Ammon's horn (tissue), 1 donor: ENCODE measurements at places on chromosomes 3 and 15.

- DNase-seq: no peak
Observed at GRCh38 chr3:149620291-149621020, 37.4 kb downstream of the WWTR1 start.

DNA sequence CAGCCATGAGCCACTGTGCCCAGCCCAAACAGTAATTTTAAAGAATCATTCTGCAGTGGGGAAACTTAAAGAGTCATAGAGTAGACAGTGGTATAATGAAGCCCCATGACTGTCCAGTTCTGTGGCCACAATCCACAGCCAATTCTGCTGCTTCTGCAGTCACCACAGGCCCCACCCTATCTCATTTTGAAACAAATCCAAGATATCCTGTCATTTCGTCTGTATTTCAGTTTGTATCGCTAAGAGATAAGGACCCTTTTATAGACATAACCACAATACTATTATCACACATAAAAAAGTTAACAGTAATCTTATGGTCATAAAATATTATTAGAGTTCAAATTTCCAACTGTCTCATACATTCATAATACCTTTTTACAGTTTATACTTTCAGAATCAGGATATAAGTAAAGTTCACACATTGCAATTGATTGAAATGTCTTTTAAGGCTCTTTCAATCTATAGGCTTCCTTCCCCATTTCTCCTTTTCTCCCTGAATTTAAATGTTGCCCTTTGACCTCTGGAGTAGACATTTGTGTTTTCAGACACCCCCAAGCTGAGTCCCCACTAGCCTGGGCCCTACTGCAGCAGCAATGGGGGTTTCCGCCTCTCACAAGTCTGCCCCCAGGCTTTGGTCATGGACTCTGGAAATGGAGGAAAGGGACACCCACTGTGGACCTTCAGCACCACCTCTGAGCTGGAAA, 4.2 kb upstream of the NUP210 start:
- DNase-seq: no peak

- DNase-seq: no peak
Observed at GRCh38 chr15:33104212-33104611, 90.3 kb downstream of the FMN1 start.

DNA sequence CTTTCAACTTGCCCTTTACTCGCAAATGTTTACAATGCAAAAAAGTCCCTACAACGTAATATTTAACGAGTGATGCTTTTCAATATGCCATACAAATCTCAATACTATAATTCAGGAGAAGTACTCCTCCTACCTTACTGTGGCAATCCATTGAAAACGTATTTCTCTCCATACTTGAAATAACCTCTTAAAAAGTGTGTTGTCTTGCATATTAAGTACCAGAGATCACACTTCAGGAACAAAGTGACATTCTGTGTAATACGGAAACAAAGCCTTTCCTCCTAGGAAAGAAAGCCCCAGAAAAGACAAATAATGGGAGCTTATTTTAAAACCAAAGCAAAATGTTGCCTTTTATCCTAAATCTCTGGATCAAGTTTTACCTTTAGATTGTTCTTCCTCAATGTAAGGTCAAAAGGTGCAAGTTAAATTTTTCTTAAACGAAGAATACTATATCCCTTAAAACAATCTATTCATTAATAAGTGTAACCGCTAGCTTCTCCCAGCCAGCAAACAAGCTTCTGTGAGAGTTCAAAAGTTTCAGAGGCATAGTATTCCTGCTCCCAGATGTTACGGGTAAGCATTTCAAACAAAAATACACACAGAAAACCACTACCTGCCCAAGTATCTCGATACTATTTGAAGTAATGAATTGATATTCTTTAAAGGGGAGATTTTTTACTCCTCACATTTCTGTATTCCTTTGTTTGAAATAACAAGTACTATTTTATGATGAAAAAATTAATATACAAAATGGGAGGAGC, 1.7 kb downstream of the TJP1 start:
- DNase-seq: no peak

DNA sequence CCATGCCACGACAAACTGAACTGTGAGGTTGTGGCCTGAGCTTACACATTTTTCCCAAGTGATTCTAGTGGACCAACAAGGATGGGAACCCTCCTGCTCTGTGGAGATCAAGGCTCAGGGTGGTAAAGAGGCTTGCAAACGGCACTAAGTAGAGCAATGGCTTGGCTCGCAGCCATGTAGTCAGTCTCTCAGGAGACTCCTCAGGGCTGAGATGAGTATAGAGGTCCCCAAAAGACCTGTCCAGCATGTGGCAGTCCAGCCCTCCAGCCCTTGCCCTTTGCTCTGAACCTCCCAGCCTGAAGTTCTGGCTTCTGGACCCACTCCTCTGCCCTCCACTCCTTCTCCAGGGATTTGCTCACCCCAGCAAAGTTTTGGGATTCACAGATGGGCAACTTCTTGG, 8.3 kb upstream of the CAMP start:
- DNase-seq: no peak

DNA sequence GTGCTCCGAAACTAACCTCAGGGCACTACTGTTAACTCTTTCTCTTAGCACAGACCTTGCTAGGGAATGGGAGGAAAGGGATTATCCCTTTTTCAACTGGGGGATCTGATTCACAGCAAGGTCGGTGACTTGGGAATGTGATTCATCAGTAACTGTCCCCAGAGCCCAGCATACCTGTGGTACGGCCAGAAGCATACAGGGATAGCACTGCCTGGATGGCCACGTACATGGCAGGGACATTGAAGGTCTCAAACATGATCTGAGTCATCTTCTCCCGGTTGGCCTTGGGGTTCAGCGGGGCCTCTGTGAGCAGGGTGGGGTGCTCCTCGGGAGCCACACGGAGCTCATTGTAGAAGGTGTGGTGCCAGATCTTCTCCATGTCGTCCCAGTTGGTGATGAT, 2.3 kb downstream of the ACTC1 start:
- DNase-seq: no peak

GRCh38 chr3:43870120-43870519, 179.4 kb downstream of the ABHD5 start:
- peak; percentile 56 for DNase-seq

DNA sequence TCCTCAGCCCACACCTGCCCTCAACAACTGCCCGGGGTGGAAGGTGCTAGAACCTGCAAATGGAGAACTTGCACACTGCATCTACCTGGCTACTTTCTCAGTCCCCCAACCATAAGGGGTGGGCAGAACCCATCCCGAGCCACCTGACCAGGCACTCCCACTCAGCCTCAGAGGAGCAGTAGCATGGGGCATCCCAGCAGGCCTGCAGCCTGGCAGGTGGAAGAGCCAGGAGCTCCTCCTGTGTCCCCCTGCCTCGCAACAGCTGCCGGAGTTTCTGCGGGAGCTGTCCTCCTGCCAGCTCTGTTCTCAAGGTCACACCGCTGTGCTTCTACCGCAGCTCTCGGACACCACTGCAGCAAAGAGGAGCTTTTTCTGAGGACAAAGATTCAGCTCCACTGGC, 27.5 kb downstream of the RAB6B start:
- no peak for DNase-seq

GRCh38 chr3:107855710-107856109, 235.1 kb downstream of the CD47 start:
- no peak for DNase-seq

DNA sequence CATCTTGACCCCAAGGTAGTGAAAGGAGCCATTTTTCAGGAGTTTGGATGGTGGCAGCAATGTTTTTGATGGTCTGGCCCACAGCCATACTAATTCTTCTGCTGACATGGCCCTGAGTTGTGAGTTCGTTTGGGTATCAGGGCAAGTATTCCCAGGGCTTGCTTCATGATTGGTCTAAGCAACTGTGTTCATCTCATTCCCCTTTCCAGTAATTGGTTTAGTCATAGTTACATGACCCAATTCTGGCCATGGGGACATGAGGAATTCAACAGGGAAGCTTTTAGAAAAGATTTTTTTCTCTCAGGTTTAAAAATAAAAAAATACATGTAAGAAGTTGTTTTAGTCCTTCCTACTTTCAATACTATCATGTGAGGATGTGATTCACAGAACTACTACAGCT, 150.5 kb upstream of the NPHP3 start:
- no peak for DNase-seq

- DNase-seq: peak; percentile 87
Observed at GRCh38 chr3:10008588-10009344, 17.5 kb upstream of the FANCD2 start.

DNA sequence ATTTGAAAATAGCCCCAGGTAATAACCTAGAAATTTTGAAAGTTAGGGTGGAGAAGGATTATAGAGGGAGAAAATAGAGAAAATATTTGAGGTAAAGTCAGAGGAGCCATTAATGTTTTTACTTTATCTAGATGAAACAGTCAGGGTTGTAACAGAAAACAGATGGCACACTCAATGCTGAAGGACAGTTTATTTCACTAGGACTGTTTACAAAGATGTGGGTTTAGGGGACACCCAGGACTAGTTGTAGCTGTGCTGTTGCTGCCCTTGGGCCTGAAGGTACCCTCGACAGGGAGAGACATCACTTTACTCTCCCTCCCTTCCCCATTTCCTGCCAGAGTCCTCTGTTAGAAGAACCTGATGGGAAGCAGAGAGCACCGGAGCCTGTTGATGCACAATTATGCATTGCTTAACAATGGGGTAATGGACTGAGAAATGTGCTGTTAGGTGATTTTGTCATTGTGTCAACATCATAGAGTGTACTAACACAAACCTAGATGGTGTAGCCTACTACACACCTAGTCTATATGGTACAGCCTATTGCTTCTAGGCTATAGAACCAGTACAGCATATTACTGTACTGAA, 103.8 kb downstream of the GALK2 start:
- no peak for DNase-seq

DNA sequence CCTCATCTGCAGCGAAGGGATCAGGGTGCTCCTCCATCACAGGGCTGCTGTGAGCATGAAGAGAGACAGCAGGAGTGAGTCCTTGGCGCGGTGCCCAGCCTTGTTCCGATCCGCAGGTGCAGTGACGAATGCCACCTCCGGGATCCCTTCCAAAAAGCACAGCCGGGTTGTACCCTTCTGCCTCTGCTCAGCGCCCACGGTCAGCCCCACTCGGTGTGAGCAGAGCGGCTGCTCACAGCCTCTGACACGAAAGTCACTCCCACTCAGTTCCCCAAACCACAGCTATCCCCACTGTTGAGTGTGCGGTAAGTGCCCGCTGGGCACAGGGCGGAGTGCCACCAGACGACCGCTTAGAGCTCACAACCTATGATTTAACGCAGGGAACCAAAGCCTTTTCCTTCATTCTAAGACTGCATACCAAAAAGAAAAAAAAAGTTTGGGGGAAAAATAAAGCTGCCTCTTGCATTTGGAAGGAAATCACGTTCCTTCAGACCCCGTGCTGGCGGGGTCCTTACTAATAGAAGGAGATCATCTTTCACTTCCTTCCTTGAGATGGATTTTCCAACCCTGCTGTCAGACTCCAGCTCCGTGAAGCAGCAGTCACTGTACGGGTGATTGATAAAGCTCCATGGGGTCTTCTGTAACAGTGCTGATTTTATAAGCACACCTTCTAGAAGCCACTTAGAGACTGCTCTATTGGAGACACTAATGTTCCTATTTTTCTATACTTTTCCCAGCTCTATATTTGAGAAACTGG, 34.7 kb upstream of the TUBGCP5 start:
- DNase-seq: peak; percentile 23

GRCh38 chr15:82554849-82555248, 14.6 kb upstream of the RPS17 start:
- no peak for DNase-seq

GRCh38 chr3:134690226-134690625, 39.4 kb upstream of the KY start:
- DNase-seq: no peak

DNA sequence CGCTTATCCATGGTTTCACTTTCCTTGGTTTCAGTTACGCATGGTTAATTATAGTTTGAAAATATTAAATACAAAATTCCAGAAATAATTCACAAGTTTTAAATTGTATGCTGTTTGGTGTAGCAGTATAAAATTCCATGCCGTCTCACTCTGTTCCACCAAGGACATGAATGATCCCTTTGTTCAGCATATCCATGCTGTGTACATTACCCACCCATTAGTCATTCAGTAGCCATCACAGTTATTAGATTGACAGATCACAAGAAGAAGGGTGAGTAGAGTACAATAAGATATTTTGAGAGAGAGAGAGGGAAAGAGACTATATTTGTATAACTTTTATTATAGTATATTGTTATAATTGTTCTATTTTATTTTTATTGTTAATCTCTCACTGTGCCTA, 535.5 kb downstream of the SQOR start:
- no peak for DNase-seq
